ENCODE measurements at places on chromosomes 16 and 17.

- no peak for DNase-seq
Observed at GRCh38 chr17:11922638-11923037, 74.6 kb downstream of the ZNF18 start.

DNA sequence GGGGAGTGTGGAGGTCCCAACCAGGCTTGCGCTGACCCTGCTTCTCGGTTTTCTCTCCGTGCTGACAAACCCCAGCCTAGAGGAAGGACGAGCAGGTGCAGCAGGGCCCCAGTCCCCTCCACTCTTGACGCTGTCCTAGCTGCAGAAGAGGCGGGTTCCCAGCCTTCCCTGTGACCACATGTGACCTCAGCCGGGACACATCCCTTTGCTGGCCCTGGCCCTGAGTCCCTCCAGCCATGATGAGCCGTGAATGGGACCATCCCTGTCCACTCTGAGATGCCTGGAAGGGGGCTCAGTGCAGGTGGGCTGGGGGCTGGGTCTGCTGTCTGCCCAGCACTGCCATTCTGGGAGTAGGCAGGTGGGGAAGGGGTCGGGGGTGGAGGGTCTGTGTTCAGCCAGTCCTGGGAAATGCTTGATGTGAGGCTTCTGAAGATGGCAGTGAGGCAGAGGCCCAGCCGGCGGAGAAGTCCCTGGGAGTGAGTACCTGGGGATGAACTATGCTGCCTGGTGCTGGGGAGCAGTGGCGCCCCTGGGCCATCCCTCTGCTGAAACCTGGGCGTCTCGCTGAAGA, 1.9 kb upstream of the TUBB3 start:
- no peak for DNase-seq

DNA sequence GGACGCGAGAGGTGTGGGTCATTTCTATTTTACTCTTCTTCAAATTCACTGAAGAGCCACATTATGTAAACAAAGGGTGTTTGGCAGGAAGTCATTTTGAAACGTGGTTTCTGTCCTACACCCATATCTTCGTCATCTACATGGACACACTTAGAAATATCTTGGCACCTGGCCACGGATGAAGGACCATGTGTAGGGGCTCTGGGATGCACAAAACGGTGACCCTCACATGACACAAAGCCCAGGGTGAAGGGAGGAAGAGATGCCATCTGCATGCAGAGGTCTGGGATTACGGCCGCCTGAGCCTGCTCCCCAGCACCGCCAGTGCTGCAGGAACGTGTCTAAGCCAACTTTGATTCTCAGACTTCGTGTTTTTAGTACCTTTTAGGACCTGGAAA, 130.2 kb upstream of the CHMP6 start:
- DNase-seq, result no peak

DNA sequence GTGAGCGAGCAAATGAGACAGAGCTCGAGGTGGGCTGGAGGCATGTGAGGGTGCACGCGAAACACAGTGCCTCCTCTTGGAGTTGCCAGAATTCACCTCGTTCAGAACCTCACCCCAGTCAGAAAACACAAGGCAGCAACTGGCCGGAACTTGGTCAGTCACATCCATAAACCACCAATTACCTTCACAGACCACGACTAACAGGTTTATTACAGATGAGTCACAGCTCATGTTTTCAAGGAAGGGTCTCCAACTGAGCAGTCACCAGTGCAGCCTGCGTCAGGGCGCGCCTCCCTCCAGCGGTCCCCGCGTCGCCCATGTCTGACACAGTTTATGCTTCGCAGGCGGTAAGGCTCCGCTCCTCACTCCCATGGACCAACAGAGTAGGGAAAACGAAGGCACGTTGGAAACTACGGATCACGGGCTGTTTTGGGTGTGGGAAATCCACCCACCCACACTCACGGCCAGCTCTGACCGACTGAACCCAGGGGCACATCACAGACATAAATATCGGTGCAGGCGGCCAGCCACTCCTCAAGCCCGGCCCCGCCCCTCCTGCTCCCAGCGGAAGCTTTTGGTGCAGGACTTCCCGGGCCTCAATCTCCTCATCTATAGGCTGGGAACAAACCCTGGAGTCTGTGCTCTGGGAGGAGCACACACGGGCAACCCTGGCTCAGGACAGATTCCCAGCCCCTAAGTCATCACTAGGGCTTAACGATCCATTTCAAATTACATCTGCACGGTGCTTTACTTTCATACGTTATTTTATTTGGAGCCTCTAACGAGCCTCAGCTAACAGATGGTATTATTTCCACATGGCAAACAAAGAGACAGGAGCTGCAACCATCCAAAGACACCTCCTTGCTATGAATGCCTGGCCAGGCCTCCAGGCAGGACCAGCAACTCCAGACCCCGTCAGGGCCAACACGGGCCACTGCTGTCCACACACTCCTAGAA, 126.3 kb downstream of the ZNF778 start:
- no peak for DNase-seq

GRCh38 chr17:71632328-71632727, 488.5 kb upstream of the SOX9 start:
- no peak for DNase-seq

- peak; percentile 34 for DNase-seq
Observed at GRCh38 chr17:32551186-32551955, 64.6 kb downstream of the CDK5R1 start.

DNA sequence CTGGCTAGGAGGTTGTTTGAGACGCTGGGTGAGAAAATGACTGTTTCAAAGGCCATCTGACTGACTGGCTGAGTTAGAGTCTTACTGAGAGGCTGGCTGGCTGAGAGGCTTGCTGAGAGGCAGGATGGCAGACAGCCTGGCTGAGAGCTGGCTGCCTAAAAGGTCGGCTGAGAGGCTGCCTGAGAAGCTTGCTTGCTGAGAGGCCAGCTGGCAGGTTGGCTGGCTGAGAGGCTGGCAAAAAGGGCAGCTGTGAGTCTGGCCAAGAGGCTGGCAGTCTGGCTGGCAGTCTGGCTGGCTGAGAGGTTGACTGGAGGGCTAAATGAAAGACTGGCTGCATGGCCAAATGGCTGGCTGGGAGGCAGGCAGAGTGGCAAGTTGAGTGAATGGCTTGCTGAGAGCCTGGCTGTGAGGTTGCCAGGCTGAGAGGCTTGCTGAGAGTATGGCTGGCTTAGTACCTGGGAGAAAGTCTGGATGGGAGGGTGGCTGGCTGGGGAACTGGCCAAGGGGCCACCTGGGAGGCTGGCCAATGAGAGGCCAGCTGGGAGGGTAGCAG, 35.3 kb upstream of the ACSM2B start:
- DNase-seq, result no peak

DNA sequence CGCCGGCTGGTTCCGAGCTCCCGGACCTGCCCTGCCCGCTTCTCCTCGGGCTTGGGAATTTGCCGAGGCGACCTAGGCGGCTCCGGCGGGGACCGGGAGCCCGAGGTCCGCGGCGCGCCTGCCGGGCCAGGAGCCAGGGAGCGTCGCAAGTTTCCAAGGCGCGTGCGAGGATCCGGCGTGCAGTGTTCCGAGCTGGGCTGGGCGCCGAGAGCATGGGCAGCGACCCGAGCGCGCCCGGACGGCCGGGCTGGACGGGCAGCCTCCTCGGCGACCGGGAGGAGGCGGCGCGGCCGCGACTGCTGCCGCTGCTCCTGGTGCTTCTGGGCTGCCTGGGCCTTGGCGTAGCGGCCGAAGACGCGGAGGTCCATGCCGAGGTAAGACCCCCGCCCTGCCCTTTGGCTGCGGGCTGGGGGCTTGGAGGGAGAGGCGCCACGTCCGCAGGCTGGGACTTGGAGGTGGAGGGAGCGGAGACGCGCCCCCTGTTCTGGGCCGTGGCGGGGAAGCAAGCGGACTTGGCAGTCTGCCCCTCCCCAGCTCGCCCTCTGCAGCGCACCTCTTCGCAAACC, 668 bp downstream of the MMP15 start:
- DNase-seq, result no peak

DNA sequence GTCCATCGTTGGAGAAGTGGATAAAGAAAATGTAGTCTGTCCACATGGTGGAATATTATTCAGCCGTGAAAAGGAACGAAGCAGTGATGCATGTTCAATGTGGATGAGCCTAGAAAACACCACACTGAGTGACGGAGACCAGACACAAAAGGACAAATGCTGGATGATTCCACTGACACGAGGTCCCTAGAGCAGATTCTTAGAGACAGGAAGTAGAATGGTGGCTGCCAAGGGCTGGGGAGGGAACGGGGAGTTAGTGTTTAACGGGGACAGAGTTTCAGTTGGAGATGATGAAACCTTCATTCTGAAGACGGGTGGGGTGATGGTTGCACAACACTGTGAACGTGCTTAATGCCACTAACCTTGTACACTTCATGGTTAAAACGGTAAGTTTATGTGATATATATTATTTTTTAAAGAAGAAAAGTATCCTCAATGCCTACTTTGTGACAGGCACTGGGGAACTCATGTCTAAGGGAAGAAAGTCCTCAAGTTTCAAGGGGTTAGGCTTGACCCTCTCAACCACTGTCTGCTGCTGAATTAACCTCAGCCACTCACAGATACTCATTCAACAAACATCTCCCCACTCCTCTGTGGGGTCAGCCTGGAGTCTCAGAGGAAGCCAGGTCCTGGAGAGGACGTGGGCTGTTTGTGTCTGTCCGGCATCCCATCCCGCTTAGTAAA, 17.6 kb downstream of the C16orf74 start:
- no peak for DNase-seq

DNA sequence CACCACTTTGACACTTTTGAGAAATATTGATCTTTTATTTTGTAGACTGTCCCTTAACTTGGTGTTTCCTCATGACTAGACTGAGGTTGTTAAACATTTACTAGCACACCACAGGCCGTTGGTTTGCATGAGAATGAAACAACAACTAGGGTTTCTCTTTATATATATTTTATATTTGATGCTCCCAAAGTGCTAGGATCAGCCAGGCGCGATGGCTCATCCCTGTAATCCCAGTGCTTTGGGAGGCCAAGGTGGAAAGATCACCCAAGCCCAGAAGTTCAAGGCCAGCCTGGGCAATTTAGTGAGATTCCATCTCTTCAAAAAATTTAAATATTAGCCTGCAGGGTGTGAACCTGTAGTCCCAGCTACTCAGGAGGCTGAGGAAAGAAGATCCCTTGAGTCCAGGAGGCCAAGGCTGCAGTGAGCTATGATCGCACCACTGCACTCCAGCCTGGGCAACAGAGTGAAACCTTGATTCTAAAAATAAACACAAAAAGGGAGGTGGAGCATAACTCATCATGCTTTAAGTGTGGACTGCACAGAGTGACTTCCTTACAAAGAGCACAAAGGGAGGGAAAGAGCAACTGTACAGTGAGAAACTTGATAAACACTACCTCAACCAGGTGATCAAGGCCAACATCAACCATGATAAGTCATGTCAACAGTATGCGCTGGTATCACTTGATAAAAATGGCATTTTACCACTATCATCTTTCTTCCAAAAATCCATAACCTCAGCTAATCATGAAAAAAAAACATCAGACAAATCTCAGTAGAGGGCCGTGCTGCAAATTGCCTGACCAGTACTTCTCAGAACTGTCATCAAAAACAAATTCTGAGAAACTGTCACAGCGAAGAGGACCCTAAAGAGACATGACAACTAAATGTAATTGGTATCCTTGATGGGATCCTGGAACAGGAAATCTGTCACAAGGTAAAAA, 72.8 kb upstream of the ATF7IP2 start:
- DNase-seq, result no peak

DNA sequence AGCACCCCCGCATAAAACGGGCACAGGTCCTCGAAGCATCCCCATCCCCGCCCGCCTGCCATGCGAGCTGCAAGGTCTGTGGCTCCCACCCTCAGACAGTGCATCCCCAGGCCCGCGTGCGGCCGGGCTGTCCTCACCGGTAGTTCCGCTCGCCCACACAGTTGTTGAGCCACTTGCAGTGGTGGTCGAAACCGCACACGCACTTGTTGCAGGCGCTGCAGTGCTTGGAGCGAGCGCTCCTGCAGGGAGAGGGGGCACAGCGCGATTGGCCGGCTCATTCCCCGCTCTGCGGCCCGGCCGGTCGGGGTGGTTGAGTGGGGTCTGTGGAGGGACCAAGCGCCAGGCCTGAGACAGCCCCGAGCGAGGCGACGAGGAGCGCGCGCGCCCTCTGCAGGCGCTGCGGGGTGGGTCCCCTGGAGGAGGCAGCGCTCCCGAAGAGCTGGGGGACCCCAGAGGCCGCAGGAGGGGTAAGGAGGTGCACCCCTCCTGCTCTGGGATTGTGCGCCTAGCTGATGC, 6.0 kb upstream of the TPPP3 start:
- no peak for DNase-seq

- no peak for DNase-seq
Observed at GRCh38 chr16:77761204-77761603, 27.2 kb upstream of the VAT1L start.

- DNase-seq, result no peak
Observed at GRCh38 chr17:34651402-34651811, 72.0 kb downstream of the TMEM132E start.

DNA sequence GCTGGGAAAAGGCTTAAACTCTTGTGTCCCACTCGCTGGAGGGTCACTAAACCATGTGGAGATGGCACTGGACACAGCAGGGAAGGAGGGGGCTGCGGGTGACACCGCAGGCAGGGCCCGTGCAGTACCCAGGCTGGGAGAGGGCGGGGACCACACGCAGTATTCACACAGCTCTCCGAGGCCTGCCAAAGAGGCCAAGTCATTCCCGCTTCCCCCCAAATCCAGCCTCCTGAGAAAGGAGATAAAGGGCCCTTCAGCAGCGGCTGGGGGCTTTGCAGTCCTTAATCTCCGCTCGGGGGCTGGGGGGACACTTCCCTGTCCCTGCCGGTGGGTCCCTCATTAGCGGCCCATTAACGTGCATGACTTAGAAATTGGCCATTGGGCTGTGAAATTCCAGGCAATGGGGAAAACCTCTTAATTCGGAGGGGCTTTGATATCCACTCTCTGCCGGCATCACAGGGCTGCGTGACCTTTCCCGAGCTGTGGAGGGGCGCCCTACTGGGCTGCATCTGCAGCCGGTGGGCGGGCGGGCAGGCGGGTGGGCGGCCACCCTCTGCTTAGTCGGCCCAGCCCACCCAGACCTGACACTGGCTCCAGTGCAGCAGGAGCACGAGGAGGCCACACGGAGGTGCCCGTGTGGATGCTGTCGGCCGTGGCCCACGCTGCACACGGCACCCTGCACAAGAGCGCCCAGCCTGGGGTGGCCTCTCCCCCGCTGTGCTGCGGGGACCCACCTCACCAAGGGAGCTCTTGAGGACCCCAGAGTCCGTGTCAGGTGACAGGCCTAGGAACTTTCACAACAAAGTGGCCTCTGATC, 2.6 kb upstream of the SLC38A8 start:
- no peak for DNase-seq

GRCh38 chr17:50863221-50863843, 2.8 kb downstream of the TOB1 start:
- DNase-seq, result no peak

- DNase-seq, result no peak
Observed at GRCh38 chr17:74245145-74245831, 28.7 kb upstream of the DNAI2 start.
